Fibroblast of lung (primary cell): ENCODE measurements at places on chromosomes 11 and 22.

GRCh38 chr22:46153930-46154329, 3.6 kb downstream of the PPARA start:
- DNase-seq: no peak

DNA sequence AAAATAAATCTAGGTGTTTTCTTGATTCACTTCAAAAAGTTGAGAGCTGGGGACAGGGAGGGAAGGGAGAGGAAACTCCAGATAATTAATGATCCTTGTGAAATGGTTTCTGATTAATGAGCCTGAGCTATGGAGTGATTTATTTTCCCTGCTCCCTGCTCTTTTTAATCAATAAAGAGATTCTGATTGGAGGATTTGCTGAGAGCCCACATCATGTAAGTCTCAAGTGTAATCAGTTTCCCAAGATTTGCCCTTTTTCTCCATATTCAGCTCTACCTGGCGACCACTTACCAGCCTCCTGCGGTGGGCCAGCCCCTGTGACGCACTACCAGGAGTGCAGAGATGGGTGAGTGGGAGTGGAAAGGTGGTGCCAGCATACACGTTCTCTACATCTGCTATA, 114.0 kb downstream of the NAV2 start:
- no peak for DNase-seq

DNA sequence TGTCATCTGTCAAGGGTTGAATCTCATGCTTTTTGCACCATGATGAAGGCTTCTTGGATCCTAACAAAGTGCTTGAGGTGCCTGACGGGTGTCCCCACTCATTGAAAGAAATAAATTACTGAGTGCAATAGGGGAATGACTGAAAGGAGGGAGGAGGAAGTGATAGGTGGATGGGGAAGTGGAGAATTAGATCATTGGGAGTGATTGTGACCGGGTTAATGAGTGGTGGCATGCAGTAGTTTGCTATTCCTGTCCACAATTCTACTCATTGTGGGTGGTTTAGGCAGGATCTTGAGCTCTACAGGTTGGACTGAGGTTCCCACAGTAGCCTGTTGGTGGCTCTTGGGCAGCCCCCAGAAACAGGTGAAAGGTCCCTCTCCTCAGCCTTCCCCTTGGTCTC, 44.3 kb downstream of the THAP12 start:
- no peak for DNase-seq

GRCh38 chr11:94586546-94586945, 19.4 kb downstream of the PIWIL4 start:
- DNase-seq: no peak

GRCh38 chr22:21679383-21679782, 13.6 kb downstream of the PPIL2 start:
- DNase-seq: no peak

- DNase-seq: no peak
These were observed 907.5 kb upstream of the CCDC90B start for GRCh38 chr11:84193706-84194105.

- DNase-seq: peak; percentile 69
These were observed 16.3 kb downstream of the CRYBB2 start for GRCh38 chr22:25235547-25236290.

DNA sequence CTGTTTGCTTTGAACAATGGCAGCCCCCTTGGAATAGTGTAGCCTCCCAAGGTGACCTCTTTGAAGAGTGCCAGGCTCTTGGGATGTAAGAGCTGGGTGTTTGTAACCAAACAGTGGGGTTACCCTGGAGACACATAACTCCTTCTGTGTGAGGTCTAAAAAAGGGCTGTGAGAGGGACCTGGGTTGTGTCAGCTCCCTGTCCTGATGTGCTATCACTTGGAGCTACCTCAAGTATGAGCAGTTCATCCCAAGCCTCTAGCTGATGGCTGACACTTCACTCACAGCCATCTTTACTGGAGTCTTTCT, 40.2 kb downstream of the TSPAN18 start:
- DNase-seq: peak; percentile 36

DNA sequence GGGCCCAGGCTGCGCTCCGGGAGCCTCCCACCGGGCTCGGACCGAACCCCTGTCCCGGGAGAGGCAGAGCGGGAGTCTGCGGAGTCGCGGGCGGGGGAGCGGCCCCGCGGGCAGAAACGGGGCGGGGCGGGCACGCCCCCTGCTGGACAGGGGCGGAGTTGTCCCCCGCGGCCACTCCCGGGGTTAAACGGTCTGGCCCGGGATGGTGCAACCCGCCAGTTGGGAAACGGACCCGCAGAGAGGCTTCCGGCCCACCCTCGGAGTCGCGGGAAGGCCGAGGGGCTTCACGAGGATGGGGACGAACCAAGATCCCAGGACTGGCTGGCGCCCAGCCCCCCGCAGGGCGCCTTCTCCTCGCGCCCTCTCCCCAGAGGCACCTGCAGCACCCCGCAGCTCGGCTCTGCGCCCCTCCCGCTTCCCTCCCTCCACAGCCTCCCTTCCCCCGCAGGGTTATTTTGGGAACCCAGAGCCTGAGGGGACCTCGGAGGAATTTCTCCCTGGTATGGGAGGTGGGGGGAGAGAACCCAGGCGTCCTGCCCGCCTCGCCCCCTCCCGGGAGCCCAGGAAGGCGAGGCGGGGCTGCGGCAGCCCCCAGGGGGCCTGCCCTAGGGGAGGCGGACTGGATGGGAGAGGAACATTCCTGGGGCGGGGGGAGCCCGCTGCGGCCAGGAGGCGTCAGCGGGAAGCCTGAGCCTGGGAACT, 902 bp downstream of the RASGRP2 start:
- no peak for DNase-seq

DNA sequence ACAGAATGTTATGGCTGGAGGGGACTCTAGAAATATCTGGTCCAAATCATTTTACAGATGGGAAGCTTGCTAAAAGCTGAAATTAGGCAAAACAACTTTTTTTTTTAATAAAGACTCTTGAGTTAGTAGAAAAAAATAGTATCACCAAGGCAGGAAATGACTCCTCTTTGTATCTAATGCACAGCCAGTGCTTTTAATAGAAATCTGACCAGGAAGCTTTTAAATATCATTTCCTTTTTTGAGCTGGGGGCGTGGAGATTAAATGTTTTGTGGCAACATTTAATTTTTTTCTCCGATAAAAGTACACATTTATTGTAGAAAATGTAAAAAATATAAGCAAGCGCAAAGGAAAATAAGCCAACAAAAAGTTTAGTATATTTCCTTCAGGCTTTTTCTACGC, 22.5 kb downstream of the TRAF6 start:
- no peak for DNase-seq

- no peak for DNase-seq
These were observed 2.5 kb upstream of the MAP4K2 start for GRCh38 chr11:64805481-64805880.

- no peak for DNase-seq
These were observed 23.5 kb downstream of the OR8B12 start for GRCh38 chr11:124519850-124520549.

GRCh38 chr11:62444835-62445234, 26.0 kb downstream of the SCGB1A1 start:
- no peak for DNase-seq

DNA sequence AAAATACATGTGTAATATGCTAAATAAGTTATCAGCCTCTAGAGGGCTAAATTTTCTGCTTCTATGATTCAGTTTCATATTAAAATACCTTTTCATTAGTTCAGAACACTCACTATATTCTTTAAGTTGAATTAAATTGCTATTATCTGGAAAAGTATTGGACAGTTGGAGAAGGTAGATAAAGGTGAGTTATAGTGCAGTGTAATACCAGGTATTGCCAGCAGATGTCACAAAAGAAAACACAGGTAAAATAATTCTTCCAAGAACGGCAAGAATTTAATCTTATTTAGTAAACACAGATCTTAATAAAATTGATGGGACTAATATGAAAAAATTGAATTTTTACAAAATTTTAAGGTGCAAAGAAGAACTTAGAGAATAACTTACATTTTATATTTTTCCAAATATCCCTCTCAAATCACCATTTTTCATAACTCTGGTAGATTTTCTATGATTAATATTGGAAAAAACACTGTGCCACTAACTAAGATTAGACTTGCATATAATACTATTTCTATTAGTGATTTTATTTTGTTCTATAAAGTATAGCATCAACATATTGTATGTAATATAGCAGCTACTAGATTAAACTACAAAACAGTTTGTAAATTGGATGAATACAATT, 1.7 kb upstream of the LRRC4C start:
- DNase-seq: no peak

- no peak for DNase-seq
These were observed 33.2 kb downstream of the RCOR2 start for GRCh38 chr11:63883791-63884190.

DNA sequence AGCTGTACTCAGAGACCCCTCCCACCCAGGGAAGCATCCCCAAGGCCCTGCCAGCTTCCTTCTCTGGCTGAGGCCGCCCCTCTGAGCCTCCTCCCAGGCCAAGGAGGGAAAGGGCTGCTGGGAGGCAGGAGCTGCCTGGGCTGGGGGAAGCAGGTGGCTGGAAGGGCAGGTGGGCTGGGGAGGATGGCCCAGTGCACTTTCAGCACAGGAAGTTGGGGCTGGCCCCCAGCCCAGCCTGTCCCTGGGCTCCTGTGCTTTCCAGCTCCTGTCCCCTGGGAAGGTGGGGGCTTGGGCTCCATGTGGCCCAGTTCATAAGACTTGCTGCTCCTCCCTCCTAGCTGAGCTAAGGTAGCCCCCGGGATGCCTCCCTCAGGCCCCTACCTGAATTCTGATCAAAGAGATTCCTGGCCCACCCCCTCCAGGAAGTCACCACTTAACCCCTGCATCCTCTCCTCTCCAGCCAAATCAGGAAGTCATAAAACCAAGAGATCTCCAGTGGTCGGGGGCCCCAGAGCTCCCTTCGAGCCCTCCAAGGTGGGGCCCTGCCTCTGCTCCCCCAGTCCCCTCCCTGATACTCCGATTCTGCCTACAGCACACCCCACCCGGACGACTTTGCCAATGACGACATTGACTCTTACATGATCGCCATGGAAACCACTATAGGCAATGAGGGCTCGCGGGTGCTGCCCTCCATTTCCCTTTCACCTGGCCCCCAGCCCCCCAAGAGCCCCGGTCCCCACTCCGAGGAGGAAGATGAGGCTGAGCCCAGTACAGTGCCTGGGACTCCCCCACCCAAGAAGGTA, 4.9 kb downstream of the PPP1CA start:
- DNase-seq: no peak

DNA sequence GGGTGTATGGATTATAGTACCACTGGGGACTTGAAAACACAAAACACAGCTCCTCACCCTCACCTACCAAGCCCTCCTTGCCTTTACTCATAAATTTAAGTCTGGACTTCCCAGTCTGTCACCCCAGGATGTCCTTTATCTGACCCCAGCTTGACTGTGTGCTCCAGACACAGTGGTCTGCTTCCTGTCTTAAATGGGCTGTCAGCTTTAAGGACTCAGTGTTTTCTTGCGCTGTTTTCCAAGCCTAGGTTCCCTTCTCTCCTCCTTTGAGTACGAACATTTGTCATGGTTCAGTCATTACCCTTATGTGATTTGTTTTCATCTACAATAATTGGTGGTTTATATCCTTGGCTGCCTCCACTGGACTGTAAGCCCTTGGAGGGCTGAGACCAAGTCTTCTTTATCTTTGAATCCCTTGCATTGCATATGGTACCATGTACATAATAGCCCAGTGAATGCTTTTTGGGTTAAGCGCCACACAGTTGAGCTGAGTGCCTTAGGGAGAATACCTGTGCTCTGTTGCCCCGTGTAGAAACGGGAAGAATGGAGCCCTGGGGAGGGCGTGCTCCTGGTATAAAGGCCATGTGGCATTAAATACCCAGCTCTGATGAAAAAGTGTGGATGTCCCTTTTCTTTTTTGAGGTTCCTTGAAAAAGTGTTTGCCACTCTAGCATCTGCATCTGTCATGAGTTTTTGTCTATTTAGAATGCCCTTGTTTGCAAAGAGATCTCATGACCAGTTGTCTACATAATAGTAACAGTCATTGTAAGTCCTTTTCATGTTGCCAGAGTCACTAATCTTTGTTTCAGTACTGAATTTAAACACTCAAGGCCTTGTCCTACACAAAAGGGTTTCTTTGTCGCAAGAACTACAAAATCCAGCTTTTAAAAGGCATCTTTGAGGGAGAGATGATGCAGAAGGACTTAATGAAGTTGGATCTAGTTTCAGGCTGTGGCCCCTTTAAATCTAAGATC, 14.0 kb downstream of the PANX1 start:
- DNase-seq: peak; percentile 62

DNA sequence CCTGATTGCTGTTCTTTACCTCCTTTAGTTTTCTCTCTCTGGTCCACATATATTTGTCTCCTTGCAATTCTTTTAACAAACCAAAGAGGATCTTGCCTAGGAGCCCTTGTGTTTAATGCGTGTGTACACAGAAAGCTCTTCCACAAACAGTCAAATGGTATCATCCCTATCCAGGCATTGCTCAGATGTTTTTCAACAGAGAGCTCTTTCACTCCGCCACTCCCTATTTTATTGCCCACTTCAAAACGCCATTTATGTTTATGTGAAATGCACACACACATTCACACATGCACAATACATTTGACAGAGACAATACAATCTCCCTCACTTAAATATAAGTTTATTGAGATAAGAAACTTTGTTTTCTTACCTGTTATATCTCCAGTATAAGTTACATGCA, 4.7 kb downstream of the OR5AP2 start:
- DNase-seq: no peak

DNA sequence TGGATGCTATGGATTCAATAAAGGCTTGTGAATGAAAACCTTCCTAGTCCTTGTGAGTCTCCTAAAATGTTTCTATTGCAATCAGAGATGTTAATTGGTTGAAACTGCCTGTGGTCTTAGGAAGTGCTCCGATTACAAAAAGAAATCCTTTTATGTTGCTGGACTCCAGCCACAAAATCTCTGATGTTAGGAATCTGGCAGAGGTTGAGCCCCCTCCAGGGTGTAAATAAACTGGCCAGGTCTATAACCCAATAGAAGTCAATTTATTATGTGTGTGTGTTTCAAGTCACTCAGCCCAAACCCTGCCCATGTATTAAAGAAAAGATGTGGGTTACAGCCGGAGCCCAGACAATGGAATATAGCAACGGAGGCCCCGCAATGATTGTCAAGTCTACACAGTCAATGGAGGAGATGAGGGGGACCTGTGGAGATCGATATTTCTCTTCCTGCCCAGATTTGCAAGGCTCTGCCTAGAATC, 218.1 kb upstream of the SORL1-AS1 start:
- peak; percentile 73 for DNase-seq

GRCh38 chr11:62981743-62982142, 3.0 kb downstream of the SLC22A6 start:
- no peak for DNase-seq

GRCh38 chr11:106998116-106998915, 20.0 kb downstream of the GUCY1A2 start:
- DNase-seq: peak; percentile 75

GRCh38 chr11:96306600-96306932, 36.4 kb downstream of the MAML2 start:
- DNase-seq: no peak

- DNase-seq: no peak
These were observed 12.2 kb downstream of the RIBC2 start for GRCh38 chr22:45425531-45426265.

- DNase-seq: peak; percentile 46
These were observed 64.7 kb downstream of the ELFN2 start for GRCh38 chr22:37362621-37363020.

DNA sequence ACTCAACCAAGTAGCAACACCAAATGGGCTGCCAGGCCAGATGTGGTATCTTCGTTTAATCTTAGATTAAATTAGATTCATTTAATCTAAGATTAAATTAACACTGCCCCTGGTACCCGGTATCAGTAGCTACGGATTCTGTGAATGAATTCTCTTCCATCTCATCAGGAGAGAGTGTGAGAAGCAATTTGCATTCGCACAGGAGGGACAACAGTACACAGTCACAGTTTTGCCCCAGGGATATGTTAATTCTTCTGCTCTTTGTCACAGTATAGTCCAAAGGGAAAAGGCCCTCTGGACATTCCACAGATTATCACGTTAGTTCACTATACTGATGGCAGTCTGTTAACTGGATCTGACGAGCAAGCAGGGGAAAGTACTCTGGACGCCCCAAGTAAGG, 22.9 kb downstream of the ASCL2 start:
- DNase-seq: no peak
